GM13976 (cell line): ENCODE measurements at places on chromosomes 2 and 18.

GRCh38 chr18:73043611-73044010 lies 175.8 kb upstream of the NETO1 start:
- no peak for DNase-seq

DNA sequence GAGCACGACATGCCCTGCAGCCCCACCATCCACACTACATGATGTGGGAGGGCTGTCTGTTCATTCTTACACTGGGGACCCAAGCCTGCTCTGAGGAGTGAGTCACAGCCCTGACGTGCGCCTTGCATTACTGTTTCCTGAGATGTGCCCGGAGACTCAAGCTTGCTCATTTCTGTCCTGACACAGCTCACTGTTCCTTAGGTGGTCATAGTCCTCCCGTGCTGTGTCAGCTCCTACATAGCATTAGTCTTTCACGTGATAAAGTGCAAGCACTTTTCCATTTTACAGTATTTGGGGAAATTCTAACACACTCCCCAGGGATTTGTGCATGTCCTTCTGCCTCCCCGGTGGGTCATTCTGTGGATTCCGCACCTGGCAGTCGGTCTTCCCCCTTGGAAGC lies 46.2 kb upstream of the TRIM43B start:
- peak; percentile 60 for DNase-seq

- DNase-seq = no peak
Measured at GRCh38 chr2:25065768-25066167, 23.9 kb downstream of the EFR3B start.

DNA sequence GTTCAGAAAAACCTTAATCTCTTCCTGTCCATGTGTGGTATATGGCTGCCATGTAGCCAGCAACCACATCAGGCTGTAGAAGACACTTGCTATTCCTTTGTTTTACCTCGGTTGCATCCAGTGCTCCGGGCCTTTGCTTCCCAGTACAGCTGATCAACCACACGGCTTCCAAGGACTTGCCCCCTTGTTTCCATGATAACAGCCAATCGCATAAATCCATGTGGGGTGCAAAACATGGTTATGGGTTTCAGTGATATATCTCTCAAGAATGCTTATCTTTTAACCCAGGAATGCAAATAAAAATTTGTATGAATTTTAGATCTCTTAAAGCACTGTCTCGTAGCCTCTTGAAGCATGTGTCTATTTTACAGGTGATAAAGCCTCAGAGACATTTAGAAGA lies 118.3 kb downstream of the MGAT5 start:
- no peak for DNase-seq

- no peak for DNase-seq
Measured at GRCh38 chr2:180003559-180003958, 3.5 kb downstream of the CWC22 start.

GRCh38 chr2:221203856-221204255 lies 368.2 kb downstream of the EPHA4 start:
- no peak for DNase-seq

GRCh38 chr2:109344270-109344805 lies 215.3 kb downstream of the SH3RF3 start:
- DNase-seq = peak; percentile 15

- DNase-seq = no peak
Measured at GRCh38 chr2:199484927-199485326, 27.2 kb upstream of the SATB2 start.

DNA sequence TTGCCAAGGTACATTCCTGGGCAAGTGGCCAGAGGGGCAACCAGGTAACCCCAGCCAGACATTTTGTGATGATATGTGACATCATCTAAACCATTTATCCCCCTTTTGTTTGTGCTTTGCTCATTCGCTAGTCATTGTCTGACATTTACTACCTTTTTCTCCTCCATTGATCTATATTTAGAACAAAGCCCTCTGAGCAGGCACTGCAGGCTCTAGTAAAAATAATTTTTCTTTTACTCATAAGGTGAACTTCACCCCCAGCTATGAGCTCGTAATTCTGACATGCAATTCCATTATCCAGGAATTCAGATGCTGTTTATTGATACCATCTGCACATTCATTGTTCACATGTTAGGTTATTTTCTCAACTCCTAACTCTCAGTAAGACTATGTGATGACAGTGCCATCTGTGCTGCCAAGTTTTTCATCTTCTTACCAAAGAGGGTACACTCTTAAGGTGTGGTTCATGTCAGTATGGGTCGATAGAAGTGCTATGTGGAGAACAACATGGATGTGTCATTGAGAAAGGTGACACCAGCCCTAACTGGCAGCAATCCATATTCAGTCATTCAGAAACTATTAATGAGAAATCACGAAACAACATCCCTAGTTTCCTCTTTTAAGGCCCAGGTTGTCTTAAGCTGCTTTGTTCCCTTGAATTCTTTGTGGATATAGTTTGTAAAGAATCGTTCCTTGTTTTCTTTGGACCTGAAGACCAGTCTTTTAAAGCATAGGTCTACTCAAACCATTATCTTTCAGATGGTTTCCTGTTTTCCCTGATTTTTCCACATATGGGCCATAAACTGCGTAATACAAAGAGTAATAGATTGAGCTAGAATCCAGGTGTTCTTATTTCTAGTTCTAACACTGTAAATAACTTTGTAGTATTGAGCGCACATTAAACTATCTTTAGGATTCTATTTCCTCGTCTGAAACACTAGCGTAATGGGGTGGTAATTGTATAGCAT lies 978.1 kb upstream of the CDH2 start:
- DNase-seq = no peak

DNA sequence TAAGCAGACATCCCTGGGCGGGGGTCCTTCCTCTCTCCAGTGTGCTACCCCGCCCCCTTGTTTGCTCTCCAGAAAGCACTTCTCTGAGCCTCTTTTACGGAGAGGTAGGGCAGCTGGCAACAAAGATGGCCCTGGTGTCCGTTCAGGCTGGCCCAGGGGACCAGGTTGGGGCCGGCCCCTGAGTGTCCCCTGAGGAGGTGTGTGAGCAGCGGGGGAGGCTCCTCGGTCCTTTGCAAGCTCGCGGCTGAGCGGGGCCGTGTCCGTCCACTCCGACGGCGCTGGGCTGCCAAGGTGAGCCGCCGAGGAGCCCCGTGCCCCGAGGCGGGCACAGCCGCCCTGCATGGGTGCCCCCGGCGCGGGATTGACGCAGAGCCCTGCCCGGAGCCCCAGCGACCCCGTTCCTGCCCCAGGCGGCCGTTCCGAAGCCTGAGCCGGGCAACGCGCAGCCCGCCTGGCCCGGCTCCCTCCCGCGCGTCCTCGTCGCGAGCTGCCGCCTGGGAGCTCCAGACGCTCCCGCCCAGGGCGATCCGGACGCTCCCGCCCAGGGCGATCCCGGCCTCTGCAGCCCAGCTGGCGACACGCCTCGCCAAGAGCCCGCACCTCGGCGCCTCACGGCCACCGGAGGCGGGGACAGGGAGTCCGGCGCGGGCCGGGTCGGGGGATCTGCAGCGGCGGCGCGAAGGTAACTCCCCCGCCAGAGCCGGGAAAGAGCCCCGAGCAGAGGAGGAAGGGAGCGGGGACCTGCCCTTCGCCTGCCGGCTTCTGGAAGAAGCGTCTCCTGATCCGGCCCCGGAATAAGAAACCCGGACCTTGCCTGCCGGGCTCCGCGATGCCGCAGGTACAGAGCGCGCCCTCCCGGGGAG lies at the start of gene PROKR1:
PROKR1 (plus strand) TSS at position 569 of the 863 bp plus-strand sequence. CDS start 2,243 bp downstream, outside the sequence.
- DNase-seq = peak; percentile 44

DNA sequence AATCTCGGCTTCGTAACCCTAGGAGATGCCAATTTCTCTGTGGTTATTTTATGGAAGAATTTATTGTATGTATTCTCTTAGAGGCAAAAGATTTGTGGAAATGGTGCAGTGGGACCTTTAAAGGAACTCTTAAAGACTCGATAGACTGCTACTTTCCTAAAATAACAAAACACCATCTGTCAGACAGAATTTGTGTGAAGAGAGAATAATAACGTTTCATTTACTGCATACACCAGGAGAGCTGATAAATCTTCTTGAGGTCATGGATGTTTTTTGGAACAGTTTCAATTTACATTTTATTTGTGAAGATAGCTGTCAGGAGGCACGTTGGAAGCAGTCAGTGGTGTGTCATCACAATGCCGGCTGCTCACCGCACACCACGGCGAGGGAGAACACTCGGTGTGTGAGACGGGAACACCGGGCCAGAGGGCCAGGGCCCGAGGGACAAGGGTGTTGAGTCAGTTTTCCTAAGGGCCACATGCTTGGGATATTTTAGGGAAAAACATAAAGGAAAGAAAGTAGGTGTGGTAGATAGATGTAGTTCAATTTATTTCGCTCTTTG lies 1681.0 kb upstream of the DDX18 start:
- DNase-seq = no peak

DNA sequence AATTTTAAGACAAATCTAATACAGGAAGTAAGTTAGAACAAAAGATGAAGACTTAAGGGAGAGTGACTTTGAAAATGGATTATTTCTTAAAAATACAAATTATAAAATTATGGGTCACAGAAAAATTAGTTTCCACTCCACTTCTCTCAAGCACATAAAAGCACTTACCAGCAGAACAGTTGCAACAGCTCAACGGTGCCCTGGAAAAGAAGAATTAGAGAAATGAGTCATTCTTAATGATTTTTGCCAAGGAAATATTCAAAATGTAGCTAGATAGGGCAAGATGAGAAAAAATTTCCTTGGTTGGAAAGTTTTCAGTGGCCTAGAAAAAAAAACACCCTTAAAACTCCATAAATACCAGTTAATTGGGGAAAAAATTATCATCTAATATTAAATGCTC lies 2185.6 kb upstream of the CELF4 start:
- no peak for DNase-seq

- no peak for DNase-seq
Measured at GRCh38 chr2:232505856-232506255, 14.3 kb upstream of the PRSS56 start.

GRCh38 chr2:209653134-209653533 lies 118.5 kb upstream of the UNC80 start:
- DNase-seq = no peak

DNA sequence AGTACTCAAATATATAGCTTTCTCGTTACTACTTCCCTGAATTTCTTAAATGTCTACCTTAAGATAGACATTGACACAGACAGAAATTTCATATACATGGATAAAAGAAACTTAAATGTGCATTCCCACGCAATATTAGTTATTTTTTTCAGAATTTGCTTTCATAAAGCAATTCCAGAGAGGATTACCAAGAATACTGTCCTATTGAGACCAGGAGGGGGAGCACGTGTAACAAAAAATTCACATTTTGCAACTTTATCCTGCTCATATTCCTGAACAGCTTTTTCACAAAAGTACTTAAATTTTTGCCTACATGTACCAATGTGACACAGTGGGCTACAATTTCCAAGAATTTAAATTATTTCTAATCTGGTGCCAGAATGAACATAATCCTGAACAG lies 30.7 kb upstream of the ERCC3 start:
- no peak for DNase-seq

- no peak for DNase-seq
Measured at GRCh38 chr18:22939649-22940048, 6.5 kb downstream of the RBBP8 start.

DNA sequence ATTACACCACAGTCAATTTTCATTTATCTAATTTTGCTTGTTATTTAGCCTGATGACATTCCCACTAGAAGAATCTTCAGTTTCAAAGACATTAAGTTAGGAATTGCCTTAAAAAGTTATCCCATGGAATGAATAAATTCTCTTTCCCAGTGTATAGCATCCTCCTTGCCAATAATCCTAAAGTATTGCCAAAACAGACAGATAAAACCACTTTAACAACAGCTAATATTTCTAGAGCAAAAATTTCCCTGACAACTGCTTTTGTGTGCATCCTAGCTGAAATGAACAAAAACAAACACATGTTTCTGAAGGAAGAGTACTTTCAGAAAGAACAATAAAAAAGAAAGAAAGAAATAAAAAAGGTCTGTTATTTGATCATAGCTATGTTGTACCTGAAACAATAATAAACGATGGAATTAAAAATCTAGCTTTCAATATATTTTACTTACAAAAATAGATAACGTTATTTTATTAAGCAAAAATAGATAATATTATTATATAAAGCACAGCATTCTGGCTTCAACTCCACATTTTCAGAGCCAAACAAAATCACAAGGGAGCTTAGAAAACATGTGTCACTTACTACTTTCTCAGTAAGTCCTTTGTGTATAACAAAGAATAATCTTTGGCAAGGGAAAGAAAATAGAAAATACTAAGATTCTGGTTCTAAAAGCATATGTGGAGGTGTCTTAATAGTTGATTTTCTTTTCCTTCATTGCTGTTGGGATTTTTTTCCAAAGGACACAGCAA lies 939.0 kb upstream of the CRIM1 start:
- DNase-seq = no peak

- peak; percentile 88 for DNase-seq
Measured at GRCh38 chr18:79380816-79381806, 14.6 kb upstream of the NFATC1 start.

- no peak for DNase-seq
Measured at GRCh38 chr18:9449600-9450414, 25.5 kb upstream of the RALBP1 start.

- peak; percentile 58 for DNase-seq
Measured at GRCh38 chr2:85564144-85564563, 2.9 kb upstream of the GGCX start.

- no peak for DNase-seq
Measured at GRCh38 chr2:99079226-99079625, 62.3 kb upstream of the C2orf15 start.

GRCh38 chr2:189247276-189247675 lies 67.7 kb upstream of the COL5A2 start:
- no peak for DNase-seq

DNA sequence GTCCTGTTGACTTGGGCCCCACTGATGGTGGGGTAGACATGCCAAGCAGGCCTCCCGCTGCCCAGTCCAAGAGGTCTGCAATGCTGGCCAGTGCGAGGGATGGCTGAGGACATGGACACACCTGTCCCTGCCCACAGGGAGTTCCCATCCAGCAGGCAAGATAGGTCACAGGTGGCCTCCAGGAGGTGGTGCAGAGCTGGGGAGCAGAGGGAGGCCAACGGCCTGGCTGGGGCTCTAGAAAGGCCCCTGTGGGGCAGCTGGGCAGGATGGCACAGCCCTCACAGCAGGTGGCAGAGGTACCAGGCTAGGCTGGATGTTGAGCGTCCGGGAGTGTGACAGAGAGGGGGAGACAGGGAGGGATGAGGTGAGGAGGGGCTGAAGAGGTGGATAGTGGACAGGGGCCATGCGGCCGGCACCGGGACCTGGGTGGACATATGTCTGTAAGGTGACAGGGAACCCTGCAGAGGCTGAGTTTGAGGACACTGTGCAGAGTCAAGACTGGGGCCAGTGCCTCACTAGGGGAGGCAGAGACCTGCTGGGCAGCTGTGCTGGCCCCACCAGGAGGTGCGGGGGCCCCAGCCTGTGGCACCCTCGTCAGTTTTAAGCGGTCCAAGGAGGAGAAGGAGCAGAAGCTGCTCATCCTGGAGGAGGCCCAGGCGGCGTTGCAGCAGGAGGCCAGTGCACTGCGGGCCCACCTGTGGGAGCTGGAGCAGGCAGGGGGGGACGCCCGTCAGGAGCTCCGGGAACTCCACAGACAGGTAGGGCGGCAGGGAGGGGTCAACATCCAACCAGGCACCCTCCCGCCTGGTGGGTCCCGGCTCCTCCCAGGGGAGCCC lies 34.3 kb upstream of the SNED1 start:
- no peak for DNase-seq

GRCh38 chr2:145597006-145597405 lies 1077.1 kb upstream of the ZEB2 start:
- no peak for DNase-seq

- DNase-seq = peak; percentile 66
Measured at GRCh38 chr18:36296650-36297416, 680 bp upstream of the FHOD3 start.

GRCh38 chr2:181576431-181576830 lies 80.5 kb downstream of the CERKL start:
- DNase-seq = no peak
